Left hindlimb (tissue), 1 donor: ENCODE measurements at places on chromosomes 3 and 15.
A peak's percentile ranks its signal among the peaks of the same experiment; 100 is the strongest.

DNA sequence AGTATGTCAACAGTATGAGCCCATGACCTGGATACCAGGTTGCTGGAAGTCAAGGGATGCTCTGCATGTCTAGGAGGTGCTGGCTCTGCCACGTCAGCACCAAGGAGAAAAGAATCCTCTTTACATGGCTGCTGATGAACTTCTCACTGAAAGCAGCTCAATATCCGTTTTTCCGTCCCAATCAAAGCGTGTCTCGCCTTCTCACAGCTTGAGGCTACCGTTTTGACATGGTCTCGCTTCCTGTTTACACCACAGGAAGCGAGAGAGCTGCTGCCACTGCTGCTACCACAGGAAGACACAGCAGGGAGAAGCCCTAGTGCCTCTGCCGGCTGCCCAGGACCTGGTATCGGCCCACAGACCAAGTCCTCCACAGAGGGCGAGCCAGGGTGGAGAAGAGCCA is 27.3 kb downstream of the STARD5 start:
- no peak for DNase-seq

DNA sequence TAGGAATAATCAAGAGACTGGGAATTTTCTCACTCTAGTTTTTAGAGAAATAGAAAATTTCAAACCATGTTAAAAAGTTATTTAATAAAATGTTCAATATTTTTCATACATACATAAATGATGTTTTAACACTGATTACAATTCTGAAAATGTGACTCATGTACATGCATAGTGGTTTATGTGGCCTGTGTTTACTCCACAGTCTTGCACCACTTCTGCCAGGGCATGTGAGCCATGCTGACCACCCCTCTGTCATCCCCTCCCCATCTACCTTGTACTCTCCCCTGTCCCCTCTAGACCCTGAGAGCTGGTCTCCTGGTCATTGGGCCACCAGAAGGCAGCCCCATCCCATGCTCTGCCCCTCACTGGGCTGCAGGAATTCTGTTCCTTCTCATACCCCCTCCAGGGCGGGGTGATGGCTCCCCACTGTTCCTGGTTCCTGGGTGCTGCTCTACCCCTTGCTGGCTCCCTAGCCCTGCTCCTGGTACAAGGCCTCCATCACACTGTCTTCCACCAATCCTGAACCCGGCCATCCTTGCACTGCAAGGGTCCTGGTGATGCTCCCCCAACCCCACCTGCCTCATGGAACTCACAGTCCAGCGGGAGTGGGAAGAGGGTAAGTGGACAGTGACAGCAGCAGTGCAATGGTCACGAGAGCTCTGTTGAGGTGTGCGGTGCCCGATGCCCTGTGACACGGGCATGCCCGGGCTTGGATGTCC is 24.2 kb upstream of the SLC41A3 start:
- no peak for DNase-seq

- DNase-seq = no peak
Observed at GRCh38 chr15:69561071-69561784, 108.6 kb downstream of the RPLP1 start.

- peak; percentile 48 for DNase-seq
Observed at GRCh38 chr3:113626503-113627371, 69.7 kb downstream of the USF3 start.

- DNase-seq = no peak
Observed at GRCh38 chr3:58804914-58805313, 138.3 kb upstream of the FAM3D start.
